ENCODE measurements at places on chromosomes 11 and 22. TPM values are rescaled to one million over a fixed set of nuclear protein-coding genes. Genes with fewer than 3 reads are reported as not detected.

Gene BRSK2
- total RNA-seq, result 1.0 TPM

GRCh38 chr11:4065086-4065485, 29.5 kb upstream of the RRM1 start:
- DNase-seq, result no peak

Gene TRPM5
- total RNA-seq, result not detected

GRCh38 chr22:45584121-45584570, 81.5 kb downstream of the FBLN1 start:
- peak; percentile 40 for DNase-seq

DNA sequence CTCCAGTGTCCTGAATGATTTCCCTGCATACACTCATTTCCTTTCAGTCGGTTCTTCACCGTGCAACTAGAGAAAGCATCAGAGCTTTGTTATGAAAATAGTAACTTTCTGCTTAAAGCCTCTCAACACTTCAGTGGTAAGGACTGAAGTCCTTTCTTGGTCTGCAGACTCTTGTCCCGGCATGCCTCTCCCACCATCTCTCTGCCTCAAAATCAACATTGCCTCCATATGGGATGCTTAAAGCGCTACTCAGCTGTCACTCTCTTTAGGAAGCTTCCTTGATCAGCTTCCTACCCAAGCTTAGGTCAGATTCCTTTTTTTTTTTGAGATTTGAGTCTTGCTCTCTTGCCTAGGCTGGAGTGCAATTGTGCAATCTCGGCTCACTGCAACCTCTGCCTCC, 36.7 kb downstream of the APLP2 start:
- no peak for DNase-seq

Gene HTR3A
- not detected for total RNA-seq

Gene OR8K1
- not detected for total RNA-seq

Gene TCN2
- 31.3 TPM for total RNA-seq

Gene GGT5
- total RNA-seq, result 61.6 TPM

DNA sequence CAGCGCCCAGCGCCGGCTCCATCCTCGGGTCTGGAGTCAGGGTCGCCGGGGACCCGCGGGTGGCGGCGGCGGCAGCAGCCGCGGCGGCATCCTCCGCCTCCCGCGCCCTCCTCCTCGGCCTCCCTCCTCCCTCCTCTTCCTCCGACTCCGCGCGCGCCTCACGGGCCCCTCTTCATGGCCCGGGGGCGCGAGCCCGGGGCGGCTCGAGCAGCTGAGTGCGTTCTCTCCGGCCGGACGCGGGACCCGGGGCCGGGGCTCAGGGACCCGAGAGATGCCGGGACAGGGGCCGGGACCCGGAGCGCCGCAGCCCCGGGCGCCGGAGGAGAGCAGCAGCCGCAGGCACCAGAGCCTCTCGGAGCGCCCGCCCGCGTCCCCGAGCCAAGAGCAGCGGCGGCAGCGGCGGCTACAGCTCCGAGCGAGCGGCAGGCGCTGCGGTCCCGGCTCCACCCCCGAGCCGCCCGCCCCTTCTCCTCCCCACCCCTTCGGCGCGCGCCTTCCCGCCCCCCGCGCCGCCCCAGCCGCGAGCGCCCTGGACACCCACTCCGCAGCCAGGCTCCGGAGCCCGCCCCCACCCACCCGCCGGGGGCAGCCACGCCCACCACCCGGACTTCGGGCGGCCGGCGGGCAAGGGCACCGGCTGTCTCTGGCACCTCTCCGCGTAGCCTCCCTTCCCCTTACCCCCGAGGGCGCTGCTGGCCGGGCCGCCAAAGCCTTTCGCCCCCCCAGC, at the start of gene CHST1:
Gene CHST1 (minus strand): TSS at position 417 of the 727 bp plus-strand sequence. CDS start 14,699 bp downstream, outside the sequence.
- peak; percentile 74 for DNase-seq

All from aorta (tissue), 5 donors.